Mammary epithelial cell (primary cell): ENCODE measurements at places on chromosomes 12 and 14.

GRCh38 chr14:24774187-24774915 lies 140.4 kb upstream of the GZMB start:
- DNase-seq = no peak

GRCh38 chr14:87667659-87668058 lies 325.3 kb downstream of the GALC start:
- no peak for DNase-seq

GRCh38 chr14:21978184-21978998 lies 304.8 kb upstream of the OR4E1 start:
- peak; percentile 16 for DNase-seq

DNA sequence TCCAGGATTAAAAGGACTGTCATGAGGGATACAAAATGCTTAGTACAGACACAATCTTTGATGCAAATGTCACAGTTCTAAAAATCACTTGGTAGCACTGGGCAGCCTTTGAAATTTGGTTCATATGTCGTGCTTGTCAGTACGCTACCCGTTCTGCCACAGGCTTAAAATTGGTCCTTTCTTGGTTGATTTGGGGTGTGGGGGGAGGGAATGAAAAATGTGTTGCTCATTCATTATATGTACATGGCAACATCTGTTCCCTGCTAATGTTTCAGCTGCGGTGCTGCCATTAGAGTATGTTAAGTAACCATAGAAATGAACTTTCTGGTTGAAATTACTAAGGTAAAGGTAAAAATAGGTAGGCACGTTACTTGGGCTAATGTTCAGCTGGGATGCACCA lies 155.4 kb upstream of the ARHGAP5 start:
- no peak for DNase-seq

- DNase-seq = peak; percentile 25
Observed at GRCh38 chr12:10365696-10366405, 24.0 kb downstream of the KLRK1 start.

DNA sequence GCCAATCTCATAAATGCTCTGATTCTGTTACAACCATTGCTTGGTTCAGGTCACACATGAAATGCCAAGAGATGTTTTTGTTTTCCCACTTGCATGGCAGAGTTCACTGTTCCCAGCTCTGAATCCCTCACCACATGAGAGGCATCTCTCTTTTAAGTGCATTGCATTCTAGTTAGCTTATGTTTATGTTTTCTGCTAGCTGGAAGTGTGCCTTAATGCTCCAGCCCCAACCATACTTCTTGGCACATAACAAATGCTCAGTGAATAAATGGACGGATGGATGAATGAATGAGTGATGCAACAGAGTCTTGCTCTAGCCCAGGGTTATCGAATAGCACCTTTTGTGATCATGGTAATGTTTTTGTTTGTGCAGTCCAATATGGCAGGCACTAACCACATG lies 197.3 kb downstream of the PPM1H start:
- DNase-seq = no peak

- DNase-seq = no peak
Observed at GRCh38 chr14:77761205-77761931, 412 bp upstream of the SNW1 start.

- DNase-seq = no peak
Observed at GRCh38 chr14:56562883-56563282, 16.7 kb upstream of the TMEM260 start.

GRCh38 chr12:127731657-127732056 lies 535.3 kb upstream of the TMEM132C start:
- DNase-seq = no peak

GRCh38 chr14:80607430-80608190 lies 333.9 kb downstream of the CEP128 start:
- DNase-seq = no peak

DNA sequence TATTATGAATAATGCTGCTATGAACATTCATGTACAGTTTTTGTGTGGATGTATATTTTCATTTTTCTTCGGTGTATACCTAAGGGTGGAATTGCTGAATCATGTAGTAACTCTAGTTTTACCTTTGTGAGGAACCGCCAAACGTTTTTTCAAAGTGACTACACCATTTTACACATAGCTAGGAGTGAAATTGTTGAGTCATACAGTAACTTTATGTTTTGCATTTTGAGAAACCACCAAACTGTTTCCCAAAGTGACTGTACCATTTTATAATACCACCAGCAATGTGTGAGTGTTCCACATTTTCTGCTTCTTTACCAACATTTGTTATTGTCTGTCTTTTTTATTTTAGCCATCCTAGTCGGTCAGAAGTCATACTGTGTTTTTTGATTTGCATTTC lies 3.1 kb upstream of the TPH2 start:
- DNase-seq = peak; percentile 80

GRCh38 chr12:65675141-65675621 lies 149.1 kb upstream of the HMGA2 start:
- no peak for DNase-seq

DNA sequence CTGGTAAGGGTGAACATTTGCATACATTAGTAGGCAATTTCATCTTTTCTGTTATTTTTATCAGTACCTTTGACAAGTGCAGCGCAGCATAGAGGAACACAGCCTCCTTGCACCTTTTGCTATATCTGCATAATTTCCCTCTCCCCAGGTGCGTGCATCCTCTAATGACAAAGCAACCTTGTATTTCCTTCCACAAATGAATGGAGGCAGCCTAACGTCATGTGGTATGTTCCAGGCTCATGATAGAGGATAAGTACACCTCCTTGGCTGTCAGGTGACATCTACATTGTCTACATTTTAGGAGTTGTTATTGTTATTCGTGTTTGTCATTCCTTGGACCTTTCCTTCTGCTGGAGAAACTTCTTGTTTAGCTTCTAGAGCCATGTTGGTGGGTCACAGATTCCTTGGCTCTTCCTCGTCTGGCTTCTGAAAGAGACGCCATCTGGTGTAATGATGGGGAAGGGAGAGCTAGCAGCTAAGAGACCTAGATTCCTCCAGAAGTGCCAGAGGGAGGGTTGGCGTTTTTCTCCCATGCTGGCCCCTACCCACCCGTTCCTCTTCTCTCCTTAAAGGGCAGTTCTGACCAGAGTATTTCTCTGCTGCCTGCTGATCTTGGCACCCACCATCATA lies 37.0 kb downstream of the EVL start:
- DNase-seq = no peak

GRCh38 chr12:26878661-26879119 lies 45.7 kb upstream of the ITPR2 start:
- DNase-seq = no peak

- DNase-seq = no peak
Observed at GRCh38 chr14:50335389-50335788, 23.3 kb downstream of the DMAC2L start.

GRCh38 chr12:18595412-18595811 lies 142.4 kb downstream of the PLCZ1 start:
- peak; percentile 18 for DNase-seq

DNA sequence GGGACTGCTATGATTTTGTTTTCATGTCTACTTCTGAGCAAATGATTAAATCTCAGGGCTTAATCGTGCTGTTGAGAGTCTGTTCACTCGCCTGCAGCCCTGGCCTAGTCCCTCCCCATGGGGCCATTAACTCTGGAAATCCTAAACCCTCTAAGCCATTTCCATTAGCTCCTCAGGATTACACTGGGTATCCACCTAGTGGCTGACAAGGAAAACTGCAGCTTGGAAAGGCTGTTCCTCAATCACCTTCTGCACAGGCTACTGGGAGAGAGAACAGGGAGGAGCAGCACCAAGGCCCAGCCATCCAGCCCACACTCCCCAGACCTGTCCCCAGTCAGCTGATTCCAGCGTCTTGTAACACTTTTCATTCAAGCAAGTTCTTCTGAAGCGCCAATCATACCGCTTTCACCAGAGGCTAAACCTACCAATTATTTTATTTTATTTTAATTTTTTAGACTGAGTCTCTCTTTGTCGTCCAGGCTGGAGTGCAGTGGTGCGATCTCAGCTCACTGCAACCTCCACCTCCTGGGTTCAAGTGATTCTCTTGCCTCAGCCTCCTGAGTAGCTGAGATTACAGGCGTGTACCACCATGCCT lies 48.7 kb downstream of the NEUROD4 start:
- DNase-seq = peak; percentile 53

DNA sequence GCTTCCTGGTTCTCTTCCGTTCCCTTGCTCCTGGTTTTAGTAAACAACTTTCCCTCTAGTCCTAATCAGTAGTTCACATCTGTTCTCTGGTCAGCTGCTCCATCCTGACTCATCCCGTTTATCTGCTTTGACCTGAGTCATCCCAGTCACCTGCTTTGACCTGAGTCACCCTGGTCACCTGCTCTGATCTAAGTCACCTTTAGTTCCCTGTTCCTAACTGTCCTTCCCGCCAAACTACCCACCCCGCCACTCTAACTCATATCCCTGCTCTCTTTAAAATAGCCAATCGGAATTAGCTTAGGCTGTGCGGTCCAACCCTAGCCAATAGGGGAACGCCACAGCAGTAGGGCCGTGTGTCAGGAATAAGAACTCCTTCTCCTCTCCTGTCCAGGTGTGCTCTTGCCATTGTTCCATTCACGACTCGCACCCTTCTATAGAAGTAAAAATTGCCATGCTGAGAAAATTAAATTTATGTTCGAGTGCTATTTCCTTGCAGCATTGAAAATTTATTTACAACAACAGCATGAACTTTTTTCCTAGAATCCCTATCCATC lies 3.1 kb upstream of the ANKRD33 start:
- DNase-seq = peak; percentile 68

GRCh38 chr12:124170760-124171159 lies 124.1 kb upstream of the RFLNA start:
- DNase-seq = no peak

- no peak for DNase-seq
Observed at GRCh38 chr14:104676694-104677511, 12.5 kb upstream of the INF2 start.

DNA sequence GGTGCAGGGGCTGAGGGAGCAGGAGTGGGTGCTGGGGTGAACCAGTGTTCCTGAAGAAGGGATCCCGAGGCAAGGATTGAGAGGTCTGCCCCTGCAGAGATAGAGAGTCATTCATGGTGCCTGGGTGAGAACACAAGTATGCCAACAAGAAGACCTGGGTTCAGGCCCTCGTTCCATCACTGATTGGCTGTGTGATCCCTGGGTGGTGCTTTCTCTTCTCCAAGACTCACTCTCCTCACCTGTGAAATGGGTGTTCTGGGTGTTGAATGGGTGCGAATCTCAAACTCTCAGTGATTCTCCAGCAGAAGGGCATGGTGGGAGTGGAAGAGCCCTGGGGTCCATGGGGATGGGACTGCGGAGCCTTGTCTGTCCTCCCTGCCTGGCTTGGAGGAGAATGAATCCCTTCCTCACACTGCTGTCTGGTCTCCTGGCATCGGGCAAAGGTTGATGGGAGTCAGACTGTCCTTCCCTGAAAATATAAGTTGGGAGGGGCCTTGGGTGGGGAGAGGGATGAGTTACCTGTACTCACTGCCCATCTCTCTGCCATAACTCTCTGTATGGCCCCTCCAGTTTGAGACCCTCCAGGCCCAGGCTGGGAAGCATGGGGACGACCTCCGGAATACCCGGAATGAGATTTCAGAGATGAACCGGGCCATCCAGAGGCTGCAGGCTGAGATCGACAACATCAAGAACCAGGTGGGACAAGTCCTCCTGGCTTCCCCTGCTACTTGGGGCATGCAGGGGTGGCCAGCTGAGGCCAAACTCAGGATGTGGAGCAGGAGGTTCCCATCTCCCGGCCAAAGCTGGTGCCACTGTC lies 9.6 kb downstream of the KRT7 start:
- DNase-seq = no peak

- peak; percentile 52 for DNase-seq
Observed at GRCh38 chr12:50639721-50640120, 124.2 kb upstream of the ATF1 start.

DNA sequence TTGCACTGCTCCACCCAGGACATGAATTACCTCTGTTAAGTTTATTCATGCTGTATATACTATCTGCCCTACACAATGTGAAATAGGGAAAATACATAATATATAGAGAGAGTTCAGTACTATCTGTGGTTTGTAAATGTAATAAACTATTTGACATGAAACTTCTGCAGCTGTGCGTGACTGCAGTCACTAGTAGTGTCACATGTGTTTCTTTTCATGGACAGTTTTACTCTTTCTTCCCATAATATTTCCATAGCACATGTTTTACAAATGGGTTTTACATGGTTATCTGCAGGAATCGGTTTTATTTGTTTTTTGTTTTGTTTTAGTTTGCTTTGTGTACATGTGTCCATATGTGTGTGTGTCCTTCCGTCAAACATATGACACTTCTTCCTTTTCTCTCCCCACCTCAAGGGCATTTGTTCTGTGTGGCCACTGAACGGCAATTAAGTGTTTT lies 1644.1 kb upstream of the FLRT2 start:
- no peak for DNase-seq

DNA sequence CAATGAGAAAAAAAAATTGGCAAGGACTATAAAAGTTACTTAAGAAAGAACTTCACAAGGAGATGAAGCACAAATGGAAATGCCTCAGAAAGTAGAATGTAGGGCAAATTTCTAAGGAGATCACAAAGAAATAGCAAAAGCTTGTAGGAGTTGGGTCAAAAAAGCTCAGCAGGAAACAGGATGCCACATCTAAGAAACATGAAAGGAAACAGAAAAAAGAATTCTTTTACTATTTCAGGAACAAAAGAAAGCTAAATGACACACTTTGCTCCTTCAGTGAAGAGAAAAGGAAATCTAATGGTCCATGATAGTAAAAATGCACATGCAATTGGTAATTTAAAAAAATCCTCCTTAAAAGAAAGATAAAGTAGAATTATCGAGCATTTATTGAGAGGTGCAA lies 452.1 kb upstream of the GARIN6 start:
- DNase-seq = no peak

GRCh38 chr12:42990387-42990786 lies 400.8 kb upstream of the PRICKLE1 start:
- peak; percentile 18 for DNase-seq

GRCh38 chr14:30005114-30005808 lies 77.6 kb upstream of the PRKD1 start:
- DNase-seq = peak; percentile 21

DNA sequence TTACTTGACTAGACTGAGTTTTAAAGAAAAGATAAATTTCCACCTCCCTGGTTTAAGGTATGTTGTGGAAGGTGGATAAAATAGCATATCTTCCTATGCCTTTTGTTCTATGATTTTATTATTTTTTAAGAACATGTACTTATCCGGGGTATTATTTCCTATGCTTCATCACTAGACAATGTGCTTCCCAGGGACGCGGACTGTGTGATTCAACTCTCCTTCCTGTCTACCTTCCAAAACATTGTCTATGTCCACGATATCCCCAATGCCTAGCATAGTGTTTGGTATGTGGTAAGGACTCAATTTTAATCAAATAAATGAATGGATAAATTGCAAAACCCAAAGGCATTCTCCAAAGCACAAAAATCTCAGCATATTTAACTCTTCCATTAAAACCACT lies 8.3 kb upstream of the CCND2 start:
- DNase-seq = no peak

- no peak for DNase-seq
Observed at GRCh38 chr14:101601606-101602465, 40.5 kb downstream of the DIO3 start.

- no peak for DNase-seq
Observed at GRCh38 chr12:49974231-49974675, 1.5 kb downstream of the AQP6 start.
